CD4-positive, alpha-beta T cell treated with Interleukin-17A for 4 hours (primary cell): ENCODE measurements at places on chromosomes 6 and 20.

DNA sequence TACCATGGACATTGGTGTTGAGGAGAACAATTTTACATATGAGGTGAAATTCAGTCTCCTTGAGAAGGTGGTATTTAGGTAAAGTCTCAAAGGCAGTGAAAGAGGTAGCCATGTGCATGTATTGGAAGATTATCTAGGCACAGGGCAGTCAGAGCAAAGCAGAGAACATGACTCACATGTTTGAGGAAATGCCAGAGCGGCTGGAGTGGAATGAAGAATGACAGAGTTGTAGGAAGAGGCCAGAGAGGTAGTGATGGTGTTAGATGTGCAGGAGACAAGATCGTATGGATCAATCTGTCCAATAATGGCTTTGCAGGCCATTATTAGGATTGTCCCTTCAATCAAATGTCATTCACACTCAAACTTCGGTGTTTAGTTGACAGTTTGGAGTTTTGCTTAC, 449.4 kb upstream of the PTCHD4 start:
- no peak for DNase-seq

DNA sequence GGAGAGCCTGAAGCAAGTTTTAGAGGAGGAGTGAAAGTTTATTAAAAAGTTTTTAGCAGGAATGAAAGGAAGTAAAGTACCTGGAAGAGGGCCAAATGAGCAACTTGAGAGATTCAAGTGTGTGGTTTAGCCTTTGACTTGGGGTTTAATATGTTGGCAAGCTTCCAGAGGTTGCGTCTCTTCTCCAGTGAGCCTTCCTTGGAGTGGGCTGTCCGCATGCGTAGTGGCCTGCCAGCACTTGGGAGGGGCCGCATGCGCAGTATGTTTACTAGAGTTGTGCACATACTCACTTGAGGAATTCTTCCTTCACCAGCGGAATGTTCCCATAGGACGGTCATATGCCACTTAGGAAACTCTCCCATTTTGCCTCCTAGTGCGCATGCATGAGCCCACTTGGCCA, 235.2 kb downstream of the ALDH8A1 start:
- no peak for DNase-seq

- peak; percentile 32 for DNase-seq
Measured at GRCh38 chr6:113854531-113855499, 2.3 kb upstream of the MARCKS start.

DNA sequence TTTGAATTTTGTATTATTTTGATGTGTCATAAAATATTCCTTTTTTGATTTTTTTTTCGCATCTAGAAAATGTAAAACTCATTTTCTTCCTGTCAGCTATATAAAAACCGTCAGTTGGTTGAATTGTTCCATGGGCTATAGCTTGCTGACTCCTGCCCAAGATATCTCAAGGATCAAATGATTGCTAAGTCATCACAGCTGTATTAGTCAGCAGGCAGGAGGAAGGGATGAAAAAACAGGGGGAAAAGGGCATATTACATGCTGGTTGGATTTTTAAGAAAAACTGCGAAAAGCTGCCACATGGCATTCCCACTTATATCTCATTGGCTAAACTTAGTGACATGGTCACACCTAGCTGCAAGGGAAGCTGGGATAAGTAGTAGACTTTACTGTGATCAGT, 569.9 kb downstream of the BCKDHB start:
- no peak for DNase-seq

DNA sequence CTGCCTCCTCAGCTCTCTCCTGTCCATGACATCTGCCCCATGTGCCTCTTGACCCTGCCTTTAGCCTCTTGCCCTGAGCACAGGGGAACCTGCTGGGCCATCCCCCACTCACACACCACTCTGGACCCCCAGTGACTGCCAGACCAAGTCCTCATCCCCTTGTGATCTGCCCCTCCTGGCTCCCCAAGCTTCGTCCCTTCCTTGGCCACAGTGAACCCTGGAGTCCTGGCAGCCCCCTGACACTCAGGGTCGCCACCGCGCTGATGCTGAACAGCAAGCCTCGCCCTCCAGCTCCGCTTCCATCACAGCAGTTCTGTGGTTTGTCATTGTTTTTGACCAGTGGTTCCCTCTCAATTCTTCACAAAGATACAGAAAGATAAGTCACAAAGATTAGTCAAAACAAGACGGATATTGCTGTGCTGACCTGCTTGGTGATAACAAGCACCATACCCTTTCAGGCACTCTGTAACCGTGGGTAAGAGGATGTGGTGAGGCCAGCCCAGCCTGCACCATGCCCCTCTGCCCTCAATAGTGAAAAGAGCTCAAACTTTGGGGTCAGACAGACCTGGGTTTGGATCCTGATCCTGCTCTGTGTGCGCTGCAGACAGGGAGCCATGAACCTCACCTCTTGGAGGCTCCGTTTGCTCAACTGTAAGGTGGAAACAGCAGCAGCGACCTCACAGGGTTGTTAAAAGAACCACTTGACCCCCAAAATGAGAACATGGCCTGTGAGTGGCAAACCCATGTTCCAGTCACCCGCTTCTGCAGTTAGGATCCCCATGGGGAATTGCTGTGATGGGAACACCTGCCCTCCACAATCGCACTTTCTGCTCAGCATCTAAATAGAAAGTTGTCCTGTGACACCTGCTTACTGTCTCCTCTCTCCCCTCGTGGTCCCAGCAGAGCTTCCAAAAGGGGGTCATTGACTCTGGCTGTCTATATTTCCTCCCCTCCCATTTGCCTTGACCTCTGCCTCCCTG, 114.5 kb downstream of the TOX2 start:
- peak; percentile 19 for DNase-seq

- DNase-seq: no peak
Measured at GRCh38 chr6:90121982-90122381, 174.7 kb downstream of the BACH2 start.
